Activated T-helper 17 cell treated with anti-CD3 and anti-CD28 coated beads, Interleukin-2, amount 50 U/mL, for 72 hours (primary cell): ENCODE measurements at places on chromosomes 7 and 10. TPM values are rescaled to one million over a fixed set of nuclear protein-coding genes. Genes with fewer than 3 reads are reported as not detected.

DNA sequence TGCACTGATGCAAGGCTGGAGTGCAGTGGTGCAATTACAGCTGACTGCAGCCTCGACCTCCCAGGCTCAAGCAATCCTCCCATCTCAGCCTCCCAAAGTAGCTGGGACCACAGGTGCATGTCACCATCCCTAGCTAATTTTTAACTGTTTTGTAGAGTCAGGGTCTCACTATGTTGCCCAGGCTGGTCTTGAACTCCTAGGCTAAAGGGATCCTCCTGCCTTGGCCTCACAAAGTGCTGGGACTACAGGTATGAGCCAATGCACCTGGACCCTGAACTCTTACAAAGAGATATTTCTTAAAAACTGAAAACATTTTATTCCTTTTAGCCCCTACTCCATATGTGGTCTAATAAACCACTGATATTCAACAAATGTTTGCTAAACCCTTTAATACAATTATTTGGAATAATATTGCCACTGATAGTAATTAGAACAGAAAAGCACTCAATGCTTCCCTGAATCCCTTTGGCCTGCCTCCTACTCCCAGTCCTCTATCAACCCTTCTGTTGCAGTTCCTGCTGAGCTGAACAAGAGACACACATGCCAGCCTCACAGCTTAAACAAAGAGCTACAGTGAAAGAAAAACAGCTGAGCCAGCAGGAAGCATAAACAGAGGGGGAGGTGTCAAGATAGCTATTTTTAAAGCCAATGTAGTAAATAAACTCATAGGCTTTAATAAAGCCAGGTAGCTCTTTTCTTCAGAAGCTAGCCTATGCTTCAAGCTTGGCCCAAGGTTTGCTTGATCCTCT, 7.0 kb upstream of the GNAI1 start:
- ATAC-seq, result no peak

DNA sequence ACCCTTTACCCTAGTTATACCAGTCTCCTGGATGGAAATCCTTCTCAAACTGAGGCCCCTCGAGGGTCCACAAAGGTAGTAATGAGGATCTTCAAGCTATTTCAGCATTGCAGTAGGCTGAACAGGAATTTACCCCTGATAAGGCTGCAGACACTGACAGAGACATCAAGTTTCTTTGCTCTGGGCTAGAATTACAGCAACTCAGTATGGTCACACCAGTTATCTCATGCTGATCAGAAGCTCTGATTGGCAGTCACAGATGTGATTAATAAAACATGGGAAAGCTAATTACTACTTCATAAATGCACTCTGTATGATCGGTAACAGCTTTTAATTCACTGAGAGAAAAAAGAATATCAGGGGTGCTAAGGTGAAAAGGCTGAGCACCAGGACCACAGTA, 30.6 kb downstream of the FAM204A start:
- ATAC-seq, result no peak

SFRP4 gene
- not detected for total RNA-seq

KLF14 gene
- not detected for total RNA-seq

DNA sequence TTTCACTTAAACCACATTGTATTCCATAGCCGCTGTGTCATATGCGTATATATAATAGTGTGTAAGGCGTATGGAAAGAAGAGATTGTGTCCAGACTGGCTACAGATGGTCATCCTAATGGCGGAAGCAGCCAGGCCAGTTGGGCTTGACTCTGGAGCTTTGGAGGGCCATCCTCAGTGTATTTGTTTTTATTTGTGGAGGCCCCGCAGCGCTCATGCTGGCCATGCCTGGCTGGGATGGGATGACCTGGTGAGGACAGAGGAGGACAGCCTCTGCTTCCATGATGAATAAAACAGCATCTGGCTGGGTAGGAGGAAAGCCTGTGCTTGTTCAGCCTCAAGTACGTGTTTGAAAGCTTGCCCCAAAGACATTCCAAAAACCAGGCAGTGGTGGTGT, 220.3 kb downstream of the EBF3 start:
- ATAC-seq, result no peak

DNA sequence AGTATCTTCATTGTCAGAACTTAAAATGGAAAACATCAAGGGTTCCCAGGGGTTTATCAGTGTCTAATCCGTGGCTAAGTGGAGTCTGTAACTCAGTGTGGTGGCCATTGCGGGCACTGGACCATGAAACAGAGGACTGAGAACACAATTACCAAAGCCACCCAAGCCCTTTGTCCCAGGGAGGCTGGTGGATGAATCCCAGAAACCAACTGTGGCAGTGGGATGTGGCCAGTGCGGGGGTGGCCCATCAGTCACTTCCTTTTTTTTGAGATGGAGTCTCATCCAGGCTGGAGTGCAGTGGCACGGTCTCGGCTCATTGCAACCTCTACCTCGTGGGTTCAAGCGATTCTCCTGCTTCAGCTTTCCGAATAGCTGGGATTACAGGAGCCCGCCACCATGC, 61.8 kb downstream of the TACC2 start:
- ATAC-seq, result no peak

- ATAC-seq, result peak; percentile 90
These were observed 50.4 kb upstream of the WNT16 start for GRCh38 chr7:121278120-121279021.

PNLIPRP3 gene
- not detected for total RNA-seq

DNA sequence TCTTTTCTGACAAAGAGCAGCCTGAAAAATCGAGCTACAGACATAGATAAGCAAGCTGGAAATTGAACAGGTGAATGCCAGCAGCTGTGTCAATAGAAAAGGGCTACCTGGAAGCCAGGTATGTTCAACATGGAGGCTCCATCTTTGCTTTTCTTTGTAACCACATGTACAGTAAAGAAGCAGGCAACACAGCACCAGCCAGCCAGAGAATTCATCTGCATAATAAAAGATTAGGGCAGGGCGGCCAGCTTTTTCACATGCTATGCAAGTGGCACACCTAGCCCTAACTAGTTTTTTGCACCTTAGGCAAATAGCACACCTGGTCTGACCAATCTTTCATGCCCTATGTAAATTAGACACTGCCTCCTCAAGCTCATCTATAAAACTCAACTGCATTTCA, 25.7 kb downstream of the COG5 start:
- no peak for ATAC-seq

GRCh38 chr7:105990727-105991453, 27.8 kb downstream of the CDHR3 start:
- ATAC-seq, result no peak

VWA2 gene
- total RNA-seq, result not detected

NPY gene
- total RNA-seq, result not detected

- ATAC-seq, result no peak
These were observed 159.2 kb downstream of the NEURL1 start for GRCh38 chr10:103652599-103653281.

BMPER gene
- not detected for total RNA-seq

DNA sequence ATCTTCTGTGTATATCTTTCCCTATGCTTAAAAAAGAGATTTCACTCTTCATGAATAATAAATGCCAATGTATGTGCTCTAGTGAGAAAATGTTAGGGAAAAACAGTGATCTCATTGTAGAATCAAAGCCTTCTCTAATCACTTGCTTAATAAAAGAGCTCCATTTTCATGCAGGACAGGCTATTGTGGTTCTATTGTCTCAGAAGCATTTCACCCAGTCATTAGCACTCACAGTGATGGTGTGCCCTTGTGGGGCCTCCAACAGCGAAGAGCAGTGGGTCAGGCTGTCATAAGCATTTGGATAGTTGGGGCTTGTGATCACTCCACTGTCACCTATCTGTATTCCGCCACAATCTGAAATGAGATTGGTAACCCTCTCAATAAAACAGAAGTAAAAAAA, 83.9 kb upstream of the RSU1 start:
- ATAC-seq, result no peak

FXYD4 gene
- not detected for total RNA-seq

DNA sequence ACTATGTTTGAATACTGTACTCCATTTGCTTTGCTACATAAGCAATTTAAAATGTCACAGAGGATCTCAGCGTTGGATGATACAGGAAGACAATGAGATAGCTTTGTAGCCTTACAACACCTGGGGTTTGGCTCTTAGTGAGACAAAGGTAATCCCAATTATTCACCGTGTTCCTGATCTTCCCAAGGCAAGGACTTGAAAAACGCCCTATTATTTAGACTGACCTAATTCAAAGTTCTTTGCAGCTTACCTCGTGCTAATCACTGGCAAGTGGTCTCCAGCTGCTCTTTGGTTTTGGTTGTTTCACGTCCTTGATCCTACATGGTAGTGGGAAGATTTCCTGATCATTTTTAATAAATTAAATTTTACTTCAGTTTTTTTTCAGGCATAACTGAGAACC, 23.0 kb upstream of the C7orf33 start:
- ATAC-seq, result no peak

DNA sequence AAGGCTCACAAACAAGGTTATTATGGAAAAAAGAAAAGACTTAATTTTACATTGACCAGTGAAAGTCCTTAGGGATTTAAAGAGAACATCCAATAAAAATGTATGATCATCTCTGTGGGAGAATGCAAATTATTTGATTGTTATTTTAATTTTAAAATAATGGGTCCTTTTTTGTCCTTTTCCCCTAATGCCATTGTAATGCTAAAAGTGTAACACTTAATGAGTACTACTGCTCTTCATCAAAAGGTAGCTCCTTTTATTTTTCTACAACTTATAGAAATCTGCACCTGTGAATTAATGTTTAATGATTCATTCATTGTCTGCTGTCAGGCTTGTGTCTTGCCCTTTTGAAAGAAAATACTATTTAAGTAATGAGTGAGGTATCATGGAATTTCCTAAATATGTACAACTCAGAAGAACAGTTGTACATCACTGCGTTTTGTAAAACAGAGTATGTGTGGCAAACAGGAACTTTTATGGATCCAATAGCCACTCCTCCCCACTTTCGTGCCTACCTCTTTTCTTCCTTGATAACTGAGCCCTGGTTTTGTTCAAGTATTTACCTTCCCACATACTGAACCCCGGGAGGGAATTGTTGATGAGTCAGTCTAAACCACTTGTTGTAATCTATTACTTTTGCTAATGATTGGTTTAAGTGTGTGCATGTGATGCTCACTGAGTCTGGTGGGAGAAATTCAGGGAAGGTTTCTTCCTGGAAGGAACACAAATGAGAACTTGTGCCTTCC, 19.9 kb upstream of the TRUB1 start:
- ATAC-seq, result no peak

DNA sequence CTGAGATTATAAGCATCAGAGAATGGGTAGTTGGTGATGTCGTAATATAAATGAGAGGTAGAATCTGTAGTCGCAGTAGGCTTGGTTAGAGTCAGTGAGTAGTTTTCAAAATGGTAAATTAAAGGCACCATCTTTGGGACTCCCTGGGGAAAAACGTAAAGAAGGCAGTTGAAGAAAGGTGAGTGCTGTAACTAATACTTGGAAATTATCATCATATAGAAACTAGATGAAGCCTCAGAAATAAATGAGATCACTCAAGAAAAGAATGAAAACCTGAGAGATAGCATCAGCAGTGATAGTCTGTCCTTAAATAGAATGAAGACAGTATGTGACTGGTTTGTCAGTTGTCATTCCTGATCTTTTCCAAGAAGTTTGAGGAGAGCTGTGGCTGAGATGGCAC, 23.8 kb downstream of the PALS2 start:
- peak; percentile 87 for ATAC-seq

- no peak for ATAC-seq
These were observed 287.0 kb upstream of the CDC14C start for GRCh38 chr7:48637382-48637781.

GIMAP7 gene
- 39.7 TPM for total RNA-seq

HTR7 gene
- 0.16 TPM for total RNA-seq

- no peak for ATAC-seq
These were observed 233.4 kb downstream of the GPR37 start for GRCh38 chr7:124532166-124532565.

- no peak for ATAC-seq
These were observed 121.2 kb downstream of the SPDYE5 start for GRCh38 chr7:75613351-75613750.

- no peak for ATAC-seq
These were observed 84.5 kb downstream of the RNF32 start for GRCh38 chr7:156725073-156725472.

ZNF33B gene
- total RNA-seq, result 8.2 TPM

DNA sequence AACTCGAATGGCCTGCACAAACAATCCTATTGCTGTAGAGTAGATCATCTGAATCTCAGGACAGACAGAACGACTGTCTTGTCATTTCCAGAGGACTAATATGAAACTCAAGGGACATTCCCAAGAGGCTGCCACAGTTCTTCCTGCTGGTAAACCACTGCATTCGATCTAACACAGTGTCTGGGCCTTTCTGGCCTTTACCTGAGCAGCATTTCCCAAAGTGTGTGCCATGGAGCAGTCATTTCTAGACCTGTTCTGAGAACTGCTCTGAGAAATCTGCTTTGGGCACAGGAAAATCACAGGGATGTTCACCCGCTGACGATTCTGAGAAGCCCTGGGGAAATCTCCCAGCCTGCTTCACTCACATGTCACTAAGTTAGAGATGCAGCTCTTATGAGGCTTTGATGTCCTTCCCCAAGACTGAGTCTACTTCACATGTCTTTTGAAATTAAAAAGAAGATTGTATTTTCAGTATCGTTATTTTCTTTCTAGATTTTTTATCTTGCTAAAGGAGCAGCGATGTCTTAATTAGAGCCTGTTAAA, 18.4 kb downstream of the GPNMB start:
- peak; percentile 87 for ATAC-seq

- ATAC-seq, result no peak
These were observed 24.4 kb downstream of the EPHB4 start for GRCh38 chr7:100802951-100803350.

DNA sequence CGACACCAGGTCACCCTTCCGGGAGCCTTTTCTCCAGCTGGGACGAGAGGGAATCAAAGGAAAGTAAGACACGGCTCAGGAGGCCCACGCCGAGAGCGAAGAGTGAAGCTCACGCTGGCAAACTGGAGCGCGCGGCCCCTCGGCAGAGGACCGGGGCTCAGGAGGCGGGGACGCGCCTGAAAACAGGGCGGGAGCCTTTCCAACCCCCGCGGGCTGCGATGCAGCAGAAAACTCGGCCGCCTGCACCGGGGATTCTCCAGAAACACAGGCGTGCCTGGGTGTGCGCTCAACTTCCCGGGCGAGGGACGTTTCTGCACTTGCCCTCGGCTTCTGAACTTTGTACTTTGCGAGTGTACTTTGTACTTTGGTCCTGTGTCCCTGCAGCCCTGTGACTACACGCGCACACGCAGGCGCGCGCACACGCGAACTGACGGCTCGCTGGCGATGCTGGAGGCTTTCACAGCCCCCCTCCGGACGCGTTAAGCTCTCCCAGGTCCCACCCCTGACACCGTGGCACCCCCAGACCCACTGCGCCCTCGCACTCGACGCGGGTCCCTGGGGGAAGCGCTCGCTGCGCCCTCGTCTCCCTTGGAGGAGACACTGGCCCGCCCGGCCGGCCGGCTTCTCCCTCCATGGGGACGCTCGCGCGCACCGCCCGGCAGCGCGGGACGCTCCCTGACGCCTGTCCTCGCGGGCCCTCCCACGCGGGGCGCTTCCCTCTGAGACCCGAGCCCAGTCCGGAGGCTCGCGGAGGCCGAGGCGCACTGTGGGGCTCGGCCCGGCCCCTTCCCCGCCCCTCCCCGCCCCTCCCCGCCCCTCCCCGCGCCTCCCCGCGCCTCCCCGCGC, 588 bp upstream of the PAOX start:
- peak; percentile 63 for ATAC-seq
